ENCODE measurements at places on chromosomes 2 and 18.

GRCh38 chr2:201130524-201131186, 14.7 kb downstream of the CFLAR start:
- DNase-seq, result no peak

DNA sequence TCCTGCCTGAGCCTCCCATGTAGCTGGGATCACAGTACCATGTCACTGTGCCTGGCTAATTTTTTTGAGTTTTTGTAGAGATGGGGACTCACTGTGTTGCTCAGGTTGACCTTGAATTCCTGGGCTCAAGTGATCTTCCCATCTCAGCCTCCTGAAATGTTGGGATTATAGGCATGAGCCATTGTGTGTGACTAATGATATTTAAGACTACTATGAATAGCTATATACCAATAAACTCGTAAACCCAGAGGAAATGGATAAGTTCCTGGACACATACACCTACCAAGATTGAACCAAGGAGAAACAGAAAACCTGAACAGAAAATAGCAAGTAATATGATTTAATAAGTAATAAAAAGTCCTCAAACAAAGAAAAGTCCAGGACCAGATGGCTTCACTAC, 68.0 kb downstream of the TBR1 start:
- no peak for DNase-seq

- no peak for DNase-seq
Measured at GRCh38 chr2:10522170-10522448, 74.0 kb upstream of the ODC1 start.

DNA sequence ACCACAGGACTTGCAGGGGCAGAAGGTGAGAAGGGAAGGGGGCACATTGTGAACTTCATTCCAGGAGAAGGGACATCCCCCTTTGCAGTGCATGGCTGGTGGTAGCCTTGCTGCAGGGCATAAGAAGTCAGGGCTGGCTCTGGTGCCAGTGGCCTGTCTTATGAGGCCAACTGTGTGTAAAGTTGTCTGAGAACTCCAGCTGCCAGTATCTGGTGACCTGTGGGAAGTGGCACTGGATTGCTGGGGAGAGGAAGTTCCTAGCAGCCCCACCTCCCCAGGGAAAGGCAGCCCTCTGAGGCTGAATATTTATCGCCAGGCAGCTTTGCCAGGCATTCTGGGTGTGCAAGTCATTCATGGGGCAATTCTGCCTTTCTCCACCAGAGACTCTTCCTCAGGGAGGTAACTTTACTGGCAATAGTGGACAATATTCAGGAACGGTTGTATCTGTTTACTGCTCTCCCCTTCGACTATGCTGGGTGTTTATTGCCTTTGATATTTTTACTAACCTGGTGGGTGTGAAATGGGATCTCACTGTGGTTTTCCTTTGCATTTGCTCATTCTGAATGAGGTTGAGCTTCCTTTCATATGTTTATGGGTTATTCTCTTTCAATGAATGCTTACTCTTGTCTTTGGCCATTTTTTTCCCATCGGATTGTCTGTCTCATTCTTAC, 12.3 kb downstream of the TRPM8 start:
- no peak for DNase-seq

DNA sequence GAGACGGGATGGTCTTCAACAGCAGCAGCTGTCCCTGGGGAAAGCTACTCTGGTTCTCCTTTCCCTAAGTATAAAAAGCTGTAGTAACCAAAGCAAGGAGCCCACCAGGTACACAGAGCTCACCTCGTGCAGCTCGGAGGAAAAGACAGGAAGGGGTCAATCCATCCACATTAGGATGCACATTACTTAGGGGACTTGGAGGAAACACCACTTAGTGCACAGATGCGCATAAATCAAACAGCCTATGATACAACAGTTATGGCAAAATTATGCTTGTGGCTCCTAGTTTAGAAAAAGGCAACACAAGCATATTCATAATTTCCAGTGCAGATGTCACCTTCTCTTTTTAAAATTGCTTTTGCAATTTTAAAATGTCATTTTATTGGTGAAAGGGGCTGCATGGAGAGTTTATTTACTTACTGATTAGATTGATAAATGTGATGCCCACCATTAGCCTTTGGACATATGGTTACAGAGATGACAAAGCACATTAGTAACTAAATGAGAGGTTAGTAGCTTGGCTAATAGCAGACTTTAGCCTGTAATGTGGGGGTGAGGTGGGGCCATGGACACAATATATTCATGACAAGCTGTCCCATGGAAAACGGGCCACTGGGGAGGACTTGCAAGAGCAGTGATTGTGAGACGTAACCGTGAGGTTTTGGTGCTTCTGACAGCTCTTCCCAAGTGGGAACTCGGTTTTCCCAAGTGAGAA, 199.8 kb downstream of the MYT1L start:
- DNase-seq, result no peak

GRCh38 chr2:219126555-219126954, 34.1 kb downstream of the NHEJ1 start:
- no peak for DNase-seq

- no peak for DNase-seq
Measured at GRCh38 chr2:37287966-37288365, 36.7 kb downstream of the PRKD3 start.

DNA sequence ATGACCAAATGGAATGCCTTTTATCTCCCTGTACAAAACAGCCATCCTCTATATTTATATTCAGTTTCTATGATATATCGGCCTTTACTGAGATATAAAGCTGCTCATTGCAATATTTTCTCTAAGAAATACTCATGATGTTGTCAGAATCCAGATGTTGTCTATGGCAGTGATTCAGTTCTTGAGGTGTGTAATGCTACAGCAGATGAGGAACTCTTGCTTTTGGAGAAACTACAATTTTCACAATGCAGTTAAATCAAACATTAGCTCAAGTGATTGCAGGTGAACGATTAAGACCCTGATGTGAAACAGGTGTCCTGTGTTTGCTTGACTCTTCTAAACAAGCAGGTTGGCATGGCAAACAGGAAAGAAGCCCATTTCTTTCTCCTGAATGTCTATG, 256.2 kb upstream of the CDH20 start:
- no peak for DNase-seq

GRCh38 chr18:53610957-53611356, 613.5 kb downstream of the MBD2 start:
- no peak for DNase-seq

GRCh38 chr2:202599911-202600310, 34.9 kb upstream of the FAM117B start:
- no peak for DNase-seq

GRCh38 chr18:69838620-69839411, 108.9 kb downstream of the CD226 start:
- no peak for DNase-seq

GRCh38 chr18:8601277-8602032, 7.8 kb upstream of the RAB12 start:
- no peak for DNase-seq

DNA sequence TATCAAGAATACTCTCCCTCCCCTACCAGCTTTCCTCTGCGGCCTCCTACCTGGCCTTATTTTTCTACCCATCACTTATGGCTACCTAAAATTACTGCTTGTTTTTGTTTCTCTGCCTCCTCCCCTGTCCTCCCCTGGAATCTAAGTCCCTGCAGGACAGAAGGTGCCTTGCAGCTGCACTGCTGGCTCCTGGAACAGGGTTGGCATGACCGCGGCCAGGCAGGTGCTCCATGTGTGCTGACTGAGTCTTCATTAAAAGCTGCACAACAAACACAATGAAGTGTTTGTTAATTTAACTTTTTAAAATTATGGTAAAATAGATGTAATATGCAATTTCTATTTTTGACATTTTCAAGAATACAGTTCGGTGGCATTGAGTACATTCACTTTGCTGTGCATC, 171.9 kb upstream of the FHL2 start:
- no peak for DNase-seq

DNA sequence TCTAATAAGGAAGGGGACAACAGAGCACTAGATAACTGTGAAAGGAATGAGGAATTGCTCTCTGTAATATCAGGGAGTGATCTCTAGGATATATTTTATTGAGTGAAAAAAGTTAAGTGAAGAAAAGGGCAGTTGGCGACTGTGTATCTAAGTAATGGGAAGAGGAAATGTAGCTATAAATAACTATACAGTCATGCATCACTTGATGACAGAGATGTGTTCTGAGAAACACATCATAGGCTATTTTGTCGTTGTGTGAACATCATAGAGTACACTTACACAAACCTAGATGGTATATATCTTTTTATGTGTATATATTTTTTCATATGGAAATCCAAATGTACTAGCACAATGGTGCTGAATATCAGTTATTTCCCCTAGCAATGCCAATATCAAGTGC, 329.3 kb downstream of the TXNL1 start:
- DNase-seq, result no peak

GRCh38 chr2:64770137-64770780, 116.5 kb upstream of the SERTAD2 start:
- DNase-seq, result no peak

GRCh38 chr18:55064760-55065159, 105.5 kb upstream of the CCDC68 start:
- DNase-seq, result no peak

DNA sequence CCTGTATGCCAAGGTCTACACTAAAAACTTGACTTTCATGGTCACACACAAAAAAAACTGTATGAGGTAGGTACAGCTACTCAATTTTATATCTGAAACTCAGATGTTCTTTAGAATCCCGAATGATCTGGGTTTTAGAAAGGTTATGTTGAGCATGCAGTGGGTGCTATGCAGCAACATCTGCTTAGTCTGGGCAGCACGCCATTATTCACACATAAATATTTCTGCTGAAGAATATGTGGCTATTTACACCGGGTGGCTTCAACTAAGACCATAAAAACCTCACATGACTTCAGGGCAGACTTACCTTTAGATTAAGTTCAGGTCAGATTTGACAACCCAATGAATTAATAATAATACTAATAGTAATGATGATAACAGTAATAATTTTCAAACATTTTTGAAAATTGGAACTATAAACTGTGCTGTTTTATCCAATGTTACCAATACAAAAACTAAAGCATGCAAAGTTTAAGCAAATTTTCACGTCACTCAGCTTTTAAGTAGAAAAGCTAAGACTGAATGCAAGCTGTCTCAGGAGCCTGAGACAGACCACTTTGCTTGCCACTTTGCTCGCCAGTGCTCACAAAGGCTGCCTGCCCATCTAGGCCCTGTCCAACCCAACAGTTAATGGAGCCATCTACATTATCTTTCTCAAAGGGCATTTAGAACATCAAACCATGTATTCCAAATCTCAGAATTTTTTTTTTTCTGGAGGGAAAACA, 292.0 kb downstream of the CNTNAP5 start:
- DNase-seq, result peak; percentile 12

- DNase-seq, result no peak
Measured at GRCh38 chr18:39305766-39306165, 1740.2 kb upstream of the CELF4 start.

DNA sequence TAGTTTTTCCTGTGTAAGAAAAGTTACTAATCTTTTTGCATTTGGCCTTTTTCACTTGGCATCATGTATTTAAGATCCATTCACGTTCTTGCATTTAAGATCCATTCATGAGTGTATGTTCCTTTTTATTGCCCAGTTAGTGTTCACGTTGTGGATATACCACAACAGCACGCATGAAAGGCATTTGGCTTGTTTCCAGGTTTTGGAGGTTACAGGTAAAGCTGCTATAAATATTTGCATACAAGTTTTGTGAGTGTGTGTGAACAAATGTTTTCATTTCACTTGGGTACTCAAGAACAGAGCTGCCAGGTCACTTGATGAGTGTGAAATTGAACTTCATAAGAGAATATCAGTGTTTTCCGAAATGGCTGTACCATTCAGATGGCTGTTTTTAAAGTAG, 121.2 kb downstream of the CCBE1 start:
- DNase-seq, result no peak

DNA sequence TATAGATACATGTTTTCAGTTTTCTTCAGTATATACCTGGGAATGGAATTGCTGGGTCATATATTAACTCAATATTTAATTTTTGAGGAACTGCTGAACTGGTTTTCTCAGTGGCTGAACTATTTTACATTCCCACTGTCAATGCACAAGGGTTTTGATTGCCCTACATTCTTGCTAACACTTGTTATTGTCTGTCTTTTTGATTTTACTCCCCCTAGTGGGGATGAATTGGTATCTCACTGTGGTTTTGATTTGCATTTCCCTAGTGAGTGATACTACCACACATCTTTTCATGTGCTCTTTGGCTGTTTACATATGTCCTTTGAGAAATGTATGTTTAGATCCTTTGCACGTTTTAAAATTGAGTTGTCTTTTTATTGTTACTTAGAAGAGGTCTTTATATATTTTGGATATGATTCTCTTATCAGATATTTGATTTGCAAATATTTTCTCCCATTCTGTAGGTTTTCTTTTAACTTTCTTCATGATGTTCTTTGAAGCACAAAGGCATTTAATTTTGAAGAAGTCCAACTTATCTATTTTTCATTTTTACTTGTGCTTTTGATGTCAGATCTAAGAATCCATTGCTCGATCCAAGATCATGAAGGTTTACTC, 36.2 kb downstream of the ASB1 start:
- peak; percentile 21 for DNase-seq

DNA sequence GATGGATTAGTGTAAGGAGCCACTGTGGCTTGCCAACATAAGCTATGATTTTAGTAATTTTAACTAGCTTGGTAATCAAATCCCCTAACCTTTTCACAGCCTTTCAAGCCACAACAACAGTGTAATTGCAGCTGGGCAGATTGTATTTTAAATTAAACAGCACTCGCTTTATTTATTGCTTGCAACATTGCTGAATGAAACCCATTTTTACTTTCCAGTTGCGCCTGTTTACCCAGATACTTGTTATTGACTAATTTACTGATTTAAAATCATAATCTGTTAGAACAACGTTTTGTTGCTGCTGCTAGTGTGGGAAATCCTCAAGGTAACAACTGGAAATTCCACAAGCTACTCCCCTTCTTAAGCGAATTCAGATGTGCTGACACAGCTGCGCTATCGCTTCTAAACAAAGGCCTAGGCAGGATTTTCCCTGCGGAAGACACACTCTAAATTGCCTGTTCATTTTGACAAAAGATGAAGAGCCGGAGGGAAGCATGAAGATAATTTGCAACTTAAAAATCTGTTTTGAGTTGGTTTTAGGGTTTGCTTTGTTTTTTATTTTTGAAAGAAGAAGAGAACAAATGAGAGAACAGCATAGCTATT, 283.9 kb downstream of the ALPK2 start:
- DNase-seq, result no peak

GRCh38 chr2:177260379-177260778, 4.1 kb downstream of the NFE2L2 start:
- DNase-seq, result no peak

DNA sequence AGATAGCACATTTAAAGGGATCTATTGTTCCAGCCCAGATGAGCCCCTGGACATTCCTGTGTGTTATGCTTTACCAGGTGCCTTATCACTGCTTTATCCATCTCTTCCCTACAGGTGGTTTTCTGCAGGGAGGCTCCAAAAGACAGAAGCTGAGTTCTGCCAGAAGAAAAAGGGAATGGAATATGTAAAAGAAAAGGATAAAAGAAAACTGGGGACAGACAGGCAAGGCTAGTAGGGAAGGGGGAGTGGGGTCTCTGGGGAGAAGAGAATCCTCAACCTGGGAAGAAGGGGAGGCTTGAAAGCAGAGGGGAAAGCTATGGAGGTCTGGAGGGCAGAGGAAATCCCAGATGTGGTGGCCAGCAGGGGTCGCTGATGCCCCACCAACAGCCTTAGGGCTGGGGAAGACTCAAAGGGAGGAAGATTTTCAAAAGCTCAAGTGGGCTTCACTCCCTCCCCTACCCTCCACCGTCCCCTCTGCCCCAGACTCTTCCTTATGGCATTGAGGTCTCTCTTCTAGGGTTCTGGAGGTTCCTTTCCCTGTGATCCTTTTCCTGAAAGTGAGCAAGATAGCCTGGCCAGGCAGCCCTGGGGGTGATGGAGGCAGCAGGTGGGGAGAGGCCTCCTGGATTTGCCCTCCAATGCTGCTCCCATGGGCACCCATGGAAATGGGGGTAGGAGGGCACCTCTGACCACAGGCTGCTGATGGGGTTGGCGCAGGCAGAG, 178.1 kb upstream of the PKDCC start:
- no peak for DNase-seq

All from NCI-H446 (cell line).